ENCODE measurements at places on chromosomes 6 and 20. TPM values are rescaled to one million over a fixed set of nuclear protein-coding genes. Genes with fewer than 3 reads are reported as not detected.

GRCh38 chr6:501891-502601, 110.5 kb downstream of the IRF4 start:
- peaks cover 8% of the 10 kb centered on the region for H3K4me1 ChIP-seq
- no peak overlapping the region for H3K27ac ChIP-seq
- DNase-seq: no peak
- no peaks in the 10 kb centered on the region for H3K27me3 ChIP-seq

DNA sequence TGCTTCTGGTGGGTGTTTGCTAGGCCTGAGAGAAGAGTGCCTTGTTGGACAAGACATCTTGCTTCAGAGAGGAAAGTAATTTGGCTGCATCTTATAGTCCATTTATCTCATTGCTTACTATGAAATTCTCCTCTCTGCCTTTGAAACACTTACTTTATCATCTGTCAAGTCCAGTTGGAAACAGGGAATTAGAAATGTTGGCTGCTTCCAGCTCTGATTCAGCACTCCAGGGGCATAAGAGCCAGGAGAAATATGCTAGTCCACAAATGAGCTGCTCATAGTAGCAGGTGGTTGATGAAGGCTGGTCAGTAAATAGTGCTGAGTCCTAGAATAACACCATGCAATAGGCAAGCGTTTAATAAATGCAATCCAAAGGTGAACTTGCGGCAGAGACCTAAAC, 227.1 kb downstream of the SLC35F1 start:
- no peaks in the 10 kb centered on the region for H3K4me1 ChIP-seq
- H3K4me3 ChIP-seq: no peak overlapping the region
- H3K27me3 ChIP-seq: no peaks in the 10 kb centered on the region
- no peak for DNase-seq
- H3K27ac ChIP-seq: no peak overlapping the region

- no peak overlapping the region for H3K4me3 ChIP-seq
- no peak overlapping the region for H3K27ac ChIP-seq
- no peaks in the 10 kb centered on the region for H3K27me3 ChIP-seq
- H3K36me3 ChIP-seq: no peaks in the 10 kb centered on the region
- DNase-seq: no peak
- peaks cover 23% of the 10 kb centered on the region for H3K4me1 ChIP-seq
Observed at GRCh38 chr6:139943391-139943790, 568.9 kb upstream of the CITED2 start.

DNA sequence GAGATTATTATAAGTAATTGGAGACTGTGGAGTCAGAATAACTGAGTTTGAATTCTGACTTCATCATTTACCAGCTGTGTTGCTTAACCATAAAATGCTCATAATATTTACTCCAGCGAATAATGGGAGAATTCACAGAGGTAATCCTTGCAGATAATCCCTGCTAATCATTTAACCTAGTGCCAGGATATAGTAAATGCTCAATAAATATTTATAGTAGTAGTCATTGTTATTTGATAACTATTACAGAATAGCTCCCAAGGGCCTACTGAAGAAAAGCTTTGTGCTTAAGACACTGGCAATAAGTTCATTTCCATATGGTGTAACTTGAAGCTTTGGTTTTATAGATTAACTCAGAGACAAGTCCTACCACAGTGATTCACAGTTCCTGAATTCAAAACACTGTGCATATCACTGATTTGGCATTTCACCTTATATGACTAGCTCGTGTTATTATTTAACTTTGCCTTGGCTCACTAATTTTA, 208.8 kb upstream of the PLCB4 start:
- DNase-seq: no peak
- H3K27me3 ChIP-seq: no peaks in the 10 kb centered on the region
- H3K27ac ChIP-seq: no peak overlapping the region
- no peaks in the 10 kb centered on the region for H3K36me3 ChIP-seq

DNA sequence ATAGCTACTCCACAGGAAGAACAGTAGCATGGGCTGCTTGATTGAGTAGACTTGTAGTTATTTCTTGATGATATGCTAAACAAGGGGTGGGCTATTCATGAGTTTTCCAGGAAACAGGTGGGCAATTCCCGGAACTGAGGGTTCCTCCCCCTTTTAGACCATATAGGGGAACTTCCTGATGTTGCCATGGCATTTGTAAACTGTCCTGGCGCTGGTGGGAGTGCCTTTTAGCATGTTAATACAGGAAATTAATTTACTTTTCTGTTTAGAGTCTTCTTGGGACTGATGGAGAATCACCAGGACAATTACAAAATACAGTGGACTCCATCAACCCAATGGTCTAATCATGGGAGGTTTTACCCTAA, 22.7 kb downstream of the CYP24A1 start:
- no peaks in the 10 kb centered on the region for H3K4me1 ChIP-seq
- H3K36me3 ChIP-seq: no peaks in the 10 kb centered on the region
- no peak overlapping the region for H3K4me3 ChIP-seq
- no peak overlapping the region for H3K27ac ChIP-seq

- H3K27ac ChIP-seq: no peak overlapping the region
- peaks cover 27% of the 10 kb centered on the region for H3K4me1 ChIP-seq
- DNase-seq: no peak
- H3K27me3 ChIP-seq: no peaks in the 10 kb centered on the region
- H3K36me3 ChIP-seq: no peaks in the 10 kb centered on the region
- H3K4me3 ChIP-seq: no peak overlapping the region
Observed at GRCh38 chr6:30840084-30840934, 44.0 kb upstream of the DDR1 start.

DNA sequence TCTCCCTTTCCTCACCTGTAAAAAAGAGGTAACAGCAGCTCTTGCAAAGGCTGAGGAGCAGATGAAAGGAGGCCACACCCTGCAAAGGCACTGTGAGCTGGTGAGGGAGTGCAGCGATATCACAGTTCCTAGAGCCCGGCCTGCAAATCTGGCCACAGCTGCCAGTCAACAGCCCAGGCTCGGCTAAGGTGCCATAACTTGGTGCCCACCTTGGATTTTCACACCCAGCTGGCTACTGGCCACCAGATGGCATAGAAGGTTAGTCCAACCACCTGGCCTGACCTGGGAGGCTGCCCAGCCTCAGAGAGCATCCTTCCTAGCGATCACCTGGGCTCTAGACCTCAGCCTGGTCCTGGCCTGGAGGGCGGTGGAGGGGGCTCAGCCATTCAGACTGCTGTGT, 46.8 kb downstream of the KCNB1 start:
- H3K4me3 ChIP-seq: no peak overlapping the region
- H3K27ac ChIP-seq: no peak overlapping the region
- H3K27me3 ChIP-seq: peaks cover 49% of the 10 kb centered on the region
- no peak for DNase-seq
- no peaks in the 10 kb centered on the region for H3K36me3 ChIP-seq

- H3K4me3 ChIP-seq: no peak overlapping the region
- H3K27me3 ChIP-seq: no peaks in the 10 kb centered on the region
- no peaks in the 10 kb centered on the region for H3K36me3 ChIP-seq
- H3K27ac ChIP-seq: no peak overlapping the region
- no peaks in the 10 kb centered on the region for H3K4me1 ChIP-seq
Observed at GRCh38 chr6:46412662-46413061, 78.6 kb downstream of the RCAN2 start.

DNA sequence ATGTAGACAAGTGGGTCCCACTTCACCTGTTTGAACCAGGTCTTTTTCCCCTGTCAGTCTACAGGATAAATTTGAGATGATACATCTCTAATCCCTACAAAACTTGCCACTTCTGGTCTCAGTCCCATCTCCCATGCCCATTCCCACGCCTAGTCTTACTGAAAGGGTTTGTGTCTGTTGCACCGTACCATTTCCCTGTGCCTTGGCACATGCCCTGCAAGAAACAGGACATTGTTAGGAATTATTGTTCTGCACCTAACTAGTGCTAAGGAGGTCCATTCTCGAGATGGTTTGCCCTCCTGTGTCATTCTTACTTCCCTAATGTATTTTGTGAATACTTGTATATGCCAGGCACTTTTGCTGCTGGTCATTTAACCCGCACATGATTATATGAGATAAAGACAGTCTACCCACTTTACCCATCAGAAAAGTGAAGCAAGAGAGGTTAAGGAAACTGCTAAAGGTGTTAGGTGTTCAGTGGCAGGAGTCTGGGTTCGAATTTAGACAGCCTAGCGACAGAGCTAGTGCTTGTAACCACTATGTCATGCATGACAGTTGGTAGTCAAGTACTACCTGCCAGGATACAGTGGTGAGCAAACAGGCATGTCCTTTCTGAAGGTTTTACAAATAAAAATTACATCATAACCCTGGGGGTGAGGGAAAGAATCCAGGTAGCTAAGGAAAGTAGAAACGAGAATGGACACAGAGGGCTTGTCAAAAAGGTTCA, 12.7 kb downstream of the FAM217A start:
- H3K4me3 ChIP-seq: no peak overlapping the region
- peaks cover 44% of the 10 kb centered on the region for H3K36me3 ChIP-seq
- H3K27me3 ChIP-seq: no peaks in the 10 kb centered on the region
- no peak for DNase-seq
- H3K27ac ChIP-seq: no peak overlapping the region

- H3K27ac ChIP-seq: no peak overlapping the region
- H3K4me1 ChIP-seq: peaks cover 8% of the 10 kb centered on the region
- DNase-seq: no peak
- H3K27me3 ChIP-seq: peaks cover 20% of the 10 kb centered on the region
- no peak overlapping the region for H3K4me3 ChIP-seq
Observed at GRCh38 chr6:10425975-10426780, 11.3 kb upstream of the TFAP2A start.

DNA sequence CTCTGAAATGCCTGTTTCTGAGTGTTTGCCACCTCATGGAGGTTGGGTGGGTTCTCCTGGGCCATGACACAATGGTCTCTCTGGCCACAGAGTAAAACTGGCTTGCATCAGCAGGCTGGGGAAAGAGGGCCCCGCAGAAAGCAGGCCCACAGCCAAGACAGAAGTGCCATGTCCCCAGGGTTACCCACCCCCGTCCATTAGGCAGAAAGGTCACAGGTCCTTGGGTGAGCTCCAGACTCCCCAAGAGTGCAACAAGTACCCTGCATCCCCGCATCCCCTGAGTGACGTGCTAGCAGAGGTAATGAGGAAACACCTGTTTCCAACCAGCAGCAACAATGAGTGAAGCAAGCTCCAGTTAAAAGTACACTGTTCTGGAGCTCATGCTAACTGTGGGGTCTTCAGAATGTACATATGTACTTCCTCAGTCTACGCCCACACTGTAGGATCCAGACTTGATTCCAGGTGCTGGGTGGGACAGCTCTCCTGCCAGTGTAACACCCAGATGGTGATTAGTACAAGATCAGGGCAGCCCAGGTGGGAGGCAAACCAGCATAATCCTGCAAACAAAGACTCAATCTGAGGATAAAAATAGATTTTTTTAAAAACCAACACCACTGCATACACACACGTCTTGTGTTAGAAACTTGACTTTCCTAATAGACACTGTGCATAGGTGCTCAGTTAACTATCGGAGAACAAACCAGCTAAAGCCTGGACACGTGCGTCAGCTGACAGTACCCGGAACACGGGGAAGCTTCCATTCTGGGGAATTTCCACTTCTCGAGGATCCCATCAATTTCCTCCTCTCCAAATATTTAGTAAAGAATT, 31.5 kb downstream of the RRBP1 start:
- no peak overlapping the region for H3K27ac ChIP-seq
- H3K4me3 ChIP-seq: no peak overlapping the region
- no peak for DNase-seq
- peaks cover 15% of the 10 kb centered on the region for H3K4me1 ChIP-seq
- peaks cover 8% of the 10 kb centered on the region for H3K36me3 ChIP-seq

- no peak overlapping the region for H3K4me3 ChIP-seq
- no peak for DNase-seq
- no peaks in the 10 kb centered on the region for H3K36me3 ChIP-seq
- no peaks in the 10 kb centered on the region for H3K4me1 ChIP-seq
Observed at GRCh38 chr6:164049517-164049988, 635.0 kb downstream of the QKI start.

The CPNE5 gene
- total RNA-seq: 0.47 TPM

The MUCL3 gene
- not detected for total RNA-seq

The KCNS1 gene
- total RNA-seq: not detected

The JPH2 gene
- not detected for total RNA-seq

The FABP7 gene
- total RNA-seq: not detected

The PRL gene
- total RNA-seq: not detected

The GATA5 gene
- total RNA-seq: 0.49 TPM

The PRR18 gene
- not detected for total RNA-seq

All from K562 (cell line).